Left ventricle myocardium inferior (tissue), 1 donor: ENCODE measurements at places on chromosomes 3 and 15. TPM values are rescaled to one million over a fixed set of nuclear protein-coding genes. Genes with fewer than 3 reads are reported as not detected.

DNA sequence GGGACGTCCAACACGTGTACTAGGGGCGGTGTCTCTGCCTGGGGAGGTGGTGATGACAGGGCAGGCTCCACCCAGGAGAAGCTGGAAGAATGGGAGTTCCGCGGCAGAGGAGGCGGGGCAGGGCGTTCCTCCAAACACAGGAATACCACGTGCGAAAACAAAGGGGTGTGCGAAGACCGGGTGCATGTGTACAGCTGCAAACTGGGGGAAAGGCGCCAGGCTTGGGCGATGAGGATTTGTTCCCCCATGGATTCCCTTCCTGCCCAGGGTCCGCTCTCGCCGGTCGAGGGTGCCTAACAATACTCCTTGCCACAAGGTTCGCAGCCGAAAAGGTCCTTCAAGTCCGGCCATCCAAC lies 500 bp upstream of the ZSCAN2 start:
- peak; percentile 88 for DNase-seq

GRCh38 chr3:19256313-19256712 lies 108.0 kb downstream of the KCNH8 start:
- DNase-seq: no peak

DNA sequence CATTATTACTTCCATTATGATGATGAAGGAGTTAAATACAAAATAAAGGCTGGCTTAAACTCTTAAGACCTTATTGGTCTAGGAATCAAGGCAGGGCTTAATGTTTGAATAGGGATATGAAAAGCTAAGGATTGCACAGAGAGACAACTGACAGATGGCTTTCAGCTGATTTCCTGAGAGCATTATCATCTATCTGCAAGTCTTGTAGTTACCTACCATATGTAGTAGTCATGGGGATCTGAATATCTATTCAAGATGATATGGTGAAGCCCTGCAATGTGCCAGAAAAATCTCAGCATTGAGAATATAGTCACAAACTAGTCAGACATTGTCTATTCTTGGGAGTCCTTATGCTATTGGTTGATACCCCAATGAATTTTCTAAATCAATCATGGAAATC lies 47.5 kb upstream of the CHMP2B start:
- no peak for DNase-seq

GRCh38 chr3:194443901-194444300 lies 42.9 kb downstream of the ATP13A3 start:
- no peak for DNase-seq

DNA sequence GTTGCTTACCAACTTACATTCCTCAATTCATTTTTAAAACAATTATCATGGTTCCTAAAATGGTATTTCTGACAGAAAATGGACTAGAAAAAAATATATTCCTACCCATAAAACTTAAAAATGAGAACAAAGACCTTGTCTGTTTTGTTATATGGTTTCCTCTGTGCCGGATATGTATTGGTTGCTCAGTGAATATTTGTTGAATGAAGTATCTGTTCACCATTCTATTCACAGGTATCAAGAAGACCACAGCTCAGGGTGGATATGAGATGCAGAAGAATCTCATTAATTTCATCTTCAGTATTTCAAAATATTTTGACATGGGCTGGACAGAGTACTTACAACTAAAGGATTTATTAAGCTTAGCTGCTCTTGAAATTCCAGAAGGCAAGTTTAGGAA lies 58.1 kb downstream of the TUSC7 start:
- DNase-seq: no peak

- DNase-seq: no peak
Measured at GRCh38 chr3:170360916-170361315, 3.4 kb downstream of the SKIL start.

ARHGEF3 gene
- 16.5 TPM for total RNA-seq

CTXN2 gene
- not detected for total RNA-seq

DNA sequence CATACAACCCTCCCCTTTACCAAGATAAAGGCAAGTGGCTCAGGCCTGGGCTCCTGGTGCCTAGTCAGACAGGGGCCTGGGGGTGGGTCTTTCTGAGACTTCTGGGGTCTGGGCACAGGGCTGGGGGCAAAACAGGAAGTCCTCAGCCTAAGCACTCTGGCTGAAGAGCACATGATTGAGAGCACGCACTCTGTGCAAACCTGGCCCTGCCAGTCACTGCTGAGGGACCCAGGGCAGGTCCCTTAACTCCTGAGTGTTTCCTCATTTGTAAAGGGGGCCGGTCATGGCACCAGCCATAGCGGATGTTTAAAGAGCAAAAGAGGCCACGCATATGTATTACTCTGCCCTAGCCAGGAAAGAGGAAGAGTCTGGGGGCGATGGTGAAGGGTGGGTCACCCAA lies 16.0 kb downstream of the TKT start:
- DNase-seq: no peak

DNA sequence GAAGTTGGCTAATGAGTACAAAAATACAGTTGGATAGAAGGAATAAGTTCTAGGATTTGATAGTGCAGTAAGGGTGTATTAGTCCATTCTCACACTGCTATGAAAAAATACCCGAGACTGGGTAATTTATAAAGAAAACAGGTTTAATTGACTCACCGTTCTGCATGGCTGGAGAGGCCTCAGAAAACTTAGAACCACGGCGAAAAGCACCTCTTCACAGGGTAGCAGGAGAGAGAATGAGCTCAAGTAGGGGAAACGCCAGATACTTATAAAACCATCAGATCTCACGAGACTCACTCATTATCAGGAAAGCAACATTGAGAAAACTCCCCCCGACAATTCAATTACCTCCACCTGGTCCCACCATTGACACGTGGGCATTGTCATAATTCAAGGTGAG lies 483.3 kb downstream of the TUSC7 start:
- DNase-seq: no peak

DNA sequence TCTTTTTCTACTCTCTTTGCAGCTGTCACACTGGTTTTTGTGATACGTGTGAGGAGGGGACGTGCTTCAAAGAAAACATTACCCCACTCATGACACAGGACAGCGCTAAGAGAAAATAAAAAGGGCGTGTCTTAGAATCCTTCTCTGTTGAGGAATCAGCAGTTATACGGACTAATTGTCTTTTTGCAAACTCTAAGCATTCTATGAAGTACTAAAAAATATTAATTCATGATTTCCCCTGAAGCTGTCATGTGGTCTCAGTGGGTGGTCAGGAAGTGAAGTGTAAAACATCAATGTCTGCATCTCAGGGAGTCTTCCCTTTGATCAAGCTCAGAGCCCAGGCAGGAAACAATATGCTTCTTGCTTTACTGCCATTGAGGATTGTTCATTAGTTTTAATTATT lies 117.5 kb upstream of the CRBN start:
- no peak for DNase-seq

GRCh38 chr3:129417326-129417725 lies 11.1 kb downstream of the EFCAB12 start:
- DNase-seq: no peak

- no peak for DNase-seq
Measured at GRCh38 chr3:1783995-1784394, 314.7 kb upstream of the CNTN4 start.

ANKUB1 gene
- total RNA-seq: not detected

DNA sequence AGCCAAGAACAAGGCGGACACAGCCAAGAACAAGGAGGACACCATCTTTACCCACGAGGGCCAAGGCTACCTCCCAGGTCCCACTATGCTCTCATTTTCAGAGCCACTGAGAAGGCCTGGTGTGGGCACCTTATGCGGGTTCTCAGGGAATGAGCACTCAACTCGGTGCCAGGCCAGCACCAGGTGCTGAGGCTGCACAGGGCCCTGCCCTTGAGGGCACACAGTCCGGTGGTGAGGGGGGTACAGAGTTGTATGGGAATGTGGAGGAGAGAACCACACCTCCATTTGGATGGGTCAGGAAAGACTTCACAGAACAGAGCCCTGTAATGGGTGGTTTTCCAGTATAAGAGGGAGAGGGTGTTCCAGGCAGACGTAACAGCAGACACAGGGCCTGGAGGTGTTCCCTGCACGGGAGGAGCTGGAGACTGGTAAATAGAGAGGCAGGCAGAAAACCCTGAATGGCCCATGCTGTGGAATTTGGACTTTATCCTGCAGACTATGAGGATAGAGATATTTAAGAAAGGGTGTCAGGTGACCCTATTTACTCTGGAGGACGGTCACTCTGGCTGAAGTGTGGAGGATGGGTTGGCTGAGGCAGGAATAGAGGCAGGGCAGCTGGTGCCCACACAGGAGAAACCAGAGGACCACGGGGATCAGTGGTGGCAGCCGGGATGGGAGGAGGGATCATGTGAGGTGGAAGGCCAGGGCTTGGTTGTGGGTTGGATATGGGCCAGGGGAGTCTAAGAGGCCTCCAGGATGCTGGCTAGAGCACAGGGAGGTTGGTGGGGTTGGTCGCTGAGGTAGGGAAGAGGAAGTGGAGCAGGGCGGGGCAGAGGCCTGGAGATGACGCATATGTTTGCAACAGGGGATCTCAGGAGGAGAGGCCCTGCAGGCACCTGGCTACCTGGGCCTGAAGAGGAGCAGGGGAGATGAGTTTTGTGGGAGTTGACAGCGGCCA lies 34.6 kb downstream of the CRABP1 start:
- no peak for DNase-seq

- no peak for DNase-seq
Measured at GRCh38 chr3:178750639-178751300, 214.5 kb downstream of the KCNMB2 start.

- DNase-seq: no peak
Measured at GRCh38 chr15:40064231-40064894, 25.4 kb upstream of the SRP14 start.

KIF9 gene
- total RNA-seq: 13.5 TPM

TMEM207 gene
- total RNA-seq: not detected

DNA sequence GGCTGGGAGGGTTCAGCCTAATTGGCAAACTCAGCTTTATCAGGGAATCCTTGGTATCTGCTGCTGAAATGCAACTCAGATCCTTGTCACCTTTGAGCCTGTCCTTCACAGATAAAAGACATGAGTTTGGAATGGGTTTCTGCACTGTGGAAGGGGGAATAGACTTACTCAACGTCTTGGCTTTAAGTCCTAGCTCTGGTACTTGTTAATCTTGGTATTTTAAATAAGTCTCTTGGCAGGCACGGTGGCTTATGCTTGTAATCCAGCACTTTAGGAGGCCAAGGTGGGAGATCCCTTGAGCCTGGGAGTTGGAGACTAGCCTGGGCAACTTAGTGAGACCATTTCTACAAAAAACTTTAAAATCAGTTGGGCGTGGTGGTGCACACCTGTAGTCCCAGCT lies 55.1 kb upstream of the ATOSA start:
- DNase-seq: no peak

- no peak for DNase-seq
Measured at GRCh38 chr3:150877303-150877702, 27.9 kb downstream of the MINDY4B start.

GRCh38 chr15:66705277-66706146 lies 3.5 kb downstream of the SMAD6 start:
- no peak for DNase-seq

TMEM45A gene
- total RNA-seq: 3.2 TPM

GRCh38 chr3:88263417-88264100 lies 113.8 kb downstream of the C3orf38 start:
- DNase-seq: no peak

POC1A gene
- total RNA-seq: 1.2 TPM

DNA sequence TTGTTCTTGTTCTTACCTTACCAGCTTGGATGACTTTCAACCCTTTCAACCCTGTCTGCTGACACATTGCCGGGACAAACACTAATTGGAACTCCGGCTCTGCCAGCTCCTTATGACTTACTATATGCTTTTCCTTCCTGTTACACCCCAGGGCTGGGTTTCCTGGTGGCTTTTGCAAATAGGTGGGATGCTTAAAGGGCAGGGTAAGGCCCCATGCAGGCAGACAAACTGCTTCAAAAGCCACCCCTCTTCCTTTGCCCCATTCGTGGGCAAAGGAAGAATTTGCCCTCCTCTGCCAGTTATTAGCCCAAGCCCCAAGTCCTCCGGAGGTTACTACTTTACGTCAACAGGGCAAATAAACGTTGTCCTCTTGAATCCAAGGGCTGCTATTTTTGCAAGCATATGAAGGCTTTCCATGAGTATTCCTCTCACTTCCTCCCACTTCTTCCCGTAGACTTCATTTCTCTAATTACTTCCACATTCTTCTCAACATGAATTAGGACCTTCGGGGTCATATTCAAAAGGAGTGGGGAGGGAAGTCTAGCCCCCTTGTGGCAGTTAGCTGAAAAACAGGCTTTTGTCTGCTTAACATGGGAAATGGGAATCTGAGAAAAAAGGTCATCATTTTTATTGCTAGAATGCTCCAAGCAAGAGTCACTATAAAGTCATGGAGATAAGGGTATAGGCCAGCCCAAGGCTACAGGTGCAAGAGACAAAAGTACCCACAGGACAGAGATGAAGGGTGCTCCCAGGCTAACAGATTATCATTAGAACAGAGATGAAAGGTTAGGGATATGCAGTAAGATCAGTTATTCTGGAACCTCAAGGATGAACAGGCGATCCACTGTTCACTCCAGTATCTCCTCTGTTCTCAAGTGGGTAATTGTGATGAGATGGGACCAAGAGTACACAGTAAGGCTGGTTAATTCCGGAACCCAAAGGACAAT lies 56.3 kb upstream of the FSTL1 start:
- DNase-seq: no peak

GRCh38 chr3:71153713-71154112 lies 429.8 kb downstream of the FOXP1 start:
- DNase-seq: no peak

GRCh38 chr3:10474847-10475246 lies 30.5 kb downstream of the ATP2B2 start:
- no peak for DNase-seq

- DNase-seq: no peak
Measured at GRCh38 chr3:55891106-55891505, 404.0 kb upstream of the WNT5A start.

DNA sequence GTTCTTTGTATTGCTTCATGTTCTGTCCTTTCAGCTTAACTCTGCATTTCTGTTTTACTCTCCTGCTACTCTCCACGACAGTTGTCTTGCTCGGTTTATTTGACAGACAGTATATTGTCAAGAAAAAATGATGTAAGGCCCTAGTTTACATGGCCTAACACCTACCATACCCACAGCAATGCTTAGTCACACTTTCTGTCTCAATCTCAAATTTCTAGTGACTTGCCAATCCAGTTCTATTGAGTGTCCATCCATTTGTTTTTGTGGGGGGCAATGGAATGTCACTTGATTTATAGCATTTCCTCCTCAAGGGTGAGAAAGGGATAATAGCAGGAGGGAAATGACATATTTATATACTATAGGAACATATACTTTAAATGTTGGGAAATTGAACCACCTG lies 676.2 kb downstream of the NAALADL2 start:
- DNase-seq: no peak
